ENCODE measurements at places on chromosomes 7 and 10. TPM values are rescaled to one million over a fixed set of nuclear protein-coding genes. Genes with fewer than 3 reads are reported as not detected.

Gene CCL24
- total RNA-seq, result not detected

Gene BMPER
- total RNA-seq, result not detected

GRCh38 chr7:117217106-117218035 is 105.5 kb downstream of the WNT2 start:
- no peak overlapping the region for H3K4me3 ChIP-seq
- H3K4me1 ChIP-seq, result no peaks in the 10 kb centered on the region
- H3K27me3 ChIP-seq, result no peaks in the 10 kb centered on the region
- no peak overlapping the region for H3K27ac ChIP-seq
- no peaks in the 10 kb centered on the region for H3K36me3 ChIP-seq
- DNase-seq, result no peak

GRCh38 chr7:6393667-6394056 is 54.1 kb downstream of the DAGLB start:
- H3K4me3 ChIP-seq, result no peak overlapping the region
- DNase-seq, result no peak
- H3K4me1 ChIP-seq, result peaks cover 57% of the 10 kb centered on the region

DNA sequence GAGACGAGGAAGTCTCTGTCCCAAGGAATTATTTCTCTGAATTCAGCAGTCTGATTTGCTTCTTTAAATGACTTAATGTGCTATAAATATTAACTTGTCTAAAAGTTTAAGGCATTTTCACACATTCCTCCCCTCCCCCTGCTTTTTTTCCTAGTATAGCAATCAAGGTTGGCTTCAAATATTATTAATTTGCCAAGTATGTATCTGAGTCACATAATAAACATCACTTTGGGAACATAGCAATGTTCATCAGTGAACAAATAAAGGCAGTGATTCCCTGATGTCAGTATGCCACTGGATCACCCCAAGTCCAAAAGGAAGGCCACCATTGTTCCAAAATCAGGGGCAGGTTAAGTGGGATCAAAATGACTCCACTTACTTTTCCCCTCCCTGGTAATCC is 40.5 kb downstream of the PDE6C start:
- no peak overlapping the region for H3K4me3 ChIP-seq
- no peak overlapping the region for H3K27ac ChIP-seq
- H3K27me3 ChIP-seq, result peaks cover 2% of the 10 kb centered on the region
- no peak for DNase-seq
- no peaks in the 10 kb centered on the region for H3K36me3 ChIP-seq
